ENCODE measurements at places on chromosomes 5 and 9. TPM values are rescaled to one million over a fixed set of nuclear protein-coding genes. Genes with fewer than 3 reads are reported as not detected.

DNA sequence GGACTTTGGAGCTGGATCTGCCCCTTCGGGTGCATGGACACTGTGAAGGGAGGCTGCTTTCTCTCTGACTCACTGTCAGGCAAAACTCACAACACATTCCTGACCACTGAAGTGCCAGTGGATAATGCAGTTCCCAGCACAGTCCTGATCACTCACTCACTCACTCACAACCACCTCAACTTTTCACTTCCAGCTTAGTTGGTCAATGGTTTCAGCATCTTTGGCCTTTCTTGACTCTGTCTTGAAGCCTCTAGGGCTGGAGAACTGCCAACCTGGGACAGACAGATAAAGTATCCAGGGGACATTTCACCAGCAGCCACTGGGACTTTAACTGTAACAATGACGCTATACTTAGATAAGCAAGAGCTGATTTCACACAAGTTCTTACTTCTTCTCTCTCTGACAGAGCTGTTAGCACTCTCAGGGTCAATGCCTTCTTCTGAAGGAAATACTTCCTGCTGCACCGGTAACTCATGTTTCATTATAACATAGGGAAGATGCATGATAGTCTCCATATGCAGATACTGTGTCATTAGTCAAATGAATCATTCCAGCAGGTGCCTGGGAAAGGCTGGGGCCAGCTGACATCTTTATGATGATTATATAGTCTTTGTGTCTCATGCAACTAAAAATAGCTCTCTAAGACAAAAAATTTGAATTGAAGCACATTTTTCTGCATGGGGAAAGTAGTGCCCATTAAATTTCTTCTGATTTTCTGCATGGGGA is 499.0 kb downstream of the SEMA5A start:
- DNase-seq: no peak

- DNase-seq: peak; percentile 52
Measured at GRCh38 chr9:112487008-112487798, 576 bp downstream of the KIAA1958 start.

The IGFBPL1 gene
- total RNA-seq: 37.9 TPM

The ZFP37 gene
- total RNA-seq: 4.8 TPM

The SLC23A1 gene
- not detected for total RNA-seq

DNA sequence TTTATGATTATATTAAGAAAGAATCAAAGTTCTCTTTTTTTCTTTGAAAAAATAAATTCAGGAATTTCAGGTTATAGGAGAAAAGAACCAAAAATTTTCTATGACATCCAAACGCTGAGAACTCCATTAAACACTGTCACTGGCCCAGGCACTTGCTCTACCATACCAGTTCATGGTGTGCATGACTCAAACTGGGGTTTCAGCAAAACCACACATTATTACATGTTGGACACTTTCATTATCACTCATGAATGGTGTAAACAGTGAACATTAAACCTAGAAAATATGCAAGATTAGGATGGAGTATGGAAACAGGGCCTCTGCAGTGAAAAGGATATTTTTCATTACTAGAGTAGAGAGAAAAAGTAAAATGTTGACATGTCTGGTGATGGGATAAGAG is 369.9 kb upstream of the FAM174A start:
- no peak for DNase-seq

DNA sequence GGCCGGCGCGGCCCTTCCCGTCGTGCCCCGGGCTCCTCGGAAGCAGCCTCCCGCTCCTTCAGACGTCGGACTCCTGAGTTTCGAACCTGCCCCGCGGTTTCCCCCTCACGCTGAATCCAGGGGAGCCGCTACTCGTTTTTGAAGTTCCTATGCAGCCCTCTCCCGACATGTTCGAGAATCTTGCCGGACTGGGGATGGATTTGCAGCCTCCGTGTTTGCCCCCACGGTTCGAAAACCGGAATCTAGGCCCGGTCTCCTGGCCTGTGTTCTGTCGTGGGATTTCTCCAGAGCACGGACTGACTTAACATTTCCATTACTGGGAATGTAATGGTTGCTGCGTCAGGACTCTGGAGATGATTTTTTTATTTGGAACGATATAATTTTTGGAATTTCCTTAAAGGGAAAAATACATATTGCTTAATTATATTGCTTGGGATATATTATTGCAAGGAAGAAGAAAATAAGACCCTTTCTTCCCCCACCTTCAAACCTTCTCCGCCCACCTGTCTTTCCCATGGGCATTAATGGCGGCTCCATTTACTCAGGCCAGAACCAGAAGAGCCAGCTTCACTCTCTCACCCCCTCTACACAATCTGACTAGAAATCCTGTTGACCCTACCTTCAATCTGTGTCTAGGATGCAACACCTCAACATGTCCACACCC is 8.5 kb upstream of the MGAT1 start:
- no peak for DNase-seq

GRCh38 chr5:78002690-78003089 is 226.6 kb upstream of the TBCA start:
- DNase-seq: no peak

The SKIC3 gene
- total RNA-seq: 69.3 TPM

The CTSV gene
- total RNA-seq: 82.2 TPM

DNA sequence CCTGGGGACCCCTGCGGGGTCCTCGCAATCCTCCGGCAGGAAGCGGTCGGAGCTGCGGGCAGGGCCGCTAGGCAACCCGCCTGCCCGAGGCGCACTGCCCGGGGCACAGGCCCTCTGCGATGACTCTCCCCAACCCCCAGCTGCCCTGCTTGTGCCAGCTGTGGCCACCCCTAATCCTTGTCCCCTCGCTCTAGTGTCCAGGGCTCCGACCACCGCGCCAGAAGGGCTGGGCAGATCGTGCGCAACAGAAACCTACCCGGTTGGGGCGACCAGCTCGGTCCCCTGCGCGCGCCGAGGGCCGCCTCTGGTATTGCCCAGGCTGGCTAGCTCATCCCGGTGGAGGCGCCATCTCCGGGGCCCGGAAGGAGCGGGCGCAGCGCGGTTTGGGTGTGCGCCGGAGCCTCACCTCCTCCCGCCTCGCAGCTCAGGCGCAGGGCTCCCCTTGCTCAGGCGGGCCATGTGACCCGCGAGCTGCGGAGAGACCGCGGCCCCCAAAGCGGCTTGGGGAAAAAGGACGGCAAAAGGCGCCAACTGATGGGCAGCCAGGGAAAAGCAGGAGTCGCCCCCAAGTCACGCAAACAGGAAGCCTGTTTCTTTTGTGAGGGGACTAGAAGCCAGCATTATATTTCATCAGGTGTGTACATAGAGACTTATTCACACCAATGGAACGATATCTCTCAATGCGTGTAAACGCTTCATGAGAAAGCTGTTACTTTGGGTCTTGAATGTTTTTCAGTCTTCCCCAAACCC is 46.8 kb upstream of the RNF20 start:
- peak; percentile 89 for DNase-seq

DNA sequence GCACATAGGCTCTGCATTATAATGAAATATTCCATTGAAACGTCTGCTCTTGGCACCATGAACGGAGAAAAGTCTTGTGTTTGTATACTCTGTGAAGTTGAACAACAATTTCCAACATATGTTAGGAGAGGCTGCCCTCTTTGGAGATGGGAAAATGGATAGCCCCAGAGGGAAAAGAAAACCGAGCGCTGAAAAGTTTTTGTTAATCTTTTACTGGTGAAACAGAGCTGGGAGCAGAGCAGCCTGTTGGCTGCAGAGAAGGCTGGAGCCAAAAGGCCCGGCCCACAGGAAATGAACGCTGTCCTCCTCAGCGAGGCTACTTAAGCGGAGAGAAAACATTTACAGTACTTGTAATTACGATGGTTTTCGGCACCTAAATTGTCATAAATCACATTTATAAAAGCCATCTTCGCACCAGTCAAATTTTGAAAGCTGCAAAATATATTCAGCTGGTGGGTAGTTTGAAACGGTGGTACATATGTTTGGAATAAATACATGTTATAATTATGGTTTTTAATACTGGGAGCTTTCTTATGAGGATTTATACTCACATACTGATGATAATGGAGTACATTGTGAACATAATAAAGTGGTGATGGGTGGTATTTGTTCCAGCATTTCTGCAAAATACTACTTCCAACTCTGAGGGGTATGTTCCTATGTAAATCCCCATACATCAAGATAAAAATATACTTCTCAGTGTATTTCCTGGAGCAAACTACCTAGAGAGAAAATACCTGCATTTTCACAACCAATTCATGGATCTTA is 129.6 kb upstream of the CNTLN start:
- DNase-seq: peak; percentile 55
